Stimulated activated CD8-positive, alpha-beta memory T cell treated with anti-CD3 and anti-CD28 coated beads, Interleukin-4, amount 100 ng/mL, for 4 hours (primary cell): ENCODE measurements at places on chromosomes 1 and 21.

- DNase-seq = no peak
Measured at GRCh38 chr1:8482979-8483381, 165.1 kb downstream of the SLC45A1 start.

DNA sequence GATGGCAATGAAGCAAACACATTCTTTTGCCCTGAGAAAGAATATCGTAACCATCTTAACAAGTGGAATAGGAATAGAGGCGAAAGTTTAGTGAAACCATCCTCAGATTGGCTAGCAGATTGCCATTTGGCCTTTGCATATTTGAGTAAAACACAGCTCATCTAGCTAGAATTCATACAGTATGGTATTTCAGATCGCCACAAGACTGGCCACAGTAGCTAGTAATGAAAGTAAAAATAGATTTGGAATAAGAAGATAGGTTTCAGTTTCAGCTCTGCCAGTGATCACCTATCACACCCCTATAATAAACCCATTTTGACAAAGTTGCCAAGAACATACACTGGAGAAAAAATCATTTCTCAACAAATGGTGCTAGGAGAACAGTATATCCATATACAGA is 294.9 kb downstream of the LRRIQ3 start:
- DNase-seq = no peak

DNA sequence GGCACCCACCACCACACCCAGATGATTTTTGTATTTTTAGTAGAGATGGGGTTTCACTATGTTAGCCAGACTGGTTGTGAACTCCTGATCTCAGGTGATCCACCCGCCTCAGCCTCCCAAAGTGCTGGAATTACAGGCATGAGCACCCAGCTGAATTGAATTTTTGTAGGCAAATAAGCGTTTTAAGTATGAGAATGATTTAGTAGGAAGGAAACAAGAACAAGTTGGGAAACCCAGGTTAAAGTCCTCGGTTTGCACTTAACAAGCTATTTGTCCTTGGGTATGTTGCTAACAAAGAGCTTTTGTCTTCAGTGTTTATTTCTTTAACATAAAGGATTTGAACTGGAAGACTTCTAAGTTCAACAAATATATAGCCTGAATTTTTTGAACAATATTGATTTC is 23.9 kb downstream of the BTF3L4 start:
- no peak for DNase-seq

DNA sequence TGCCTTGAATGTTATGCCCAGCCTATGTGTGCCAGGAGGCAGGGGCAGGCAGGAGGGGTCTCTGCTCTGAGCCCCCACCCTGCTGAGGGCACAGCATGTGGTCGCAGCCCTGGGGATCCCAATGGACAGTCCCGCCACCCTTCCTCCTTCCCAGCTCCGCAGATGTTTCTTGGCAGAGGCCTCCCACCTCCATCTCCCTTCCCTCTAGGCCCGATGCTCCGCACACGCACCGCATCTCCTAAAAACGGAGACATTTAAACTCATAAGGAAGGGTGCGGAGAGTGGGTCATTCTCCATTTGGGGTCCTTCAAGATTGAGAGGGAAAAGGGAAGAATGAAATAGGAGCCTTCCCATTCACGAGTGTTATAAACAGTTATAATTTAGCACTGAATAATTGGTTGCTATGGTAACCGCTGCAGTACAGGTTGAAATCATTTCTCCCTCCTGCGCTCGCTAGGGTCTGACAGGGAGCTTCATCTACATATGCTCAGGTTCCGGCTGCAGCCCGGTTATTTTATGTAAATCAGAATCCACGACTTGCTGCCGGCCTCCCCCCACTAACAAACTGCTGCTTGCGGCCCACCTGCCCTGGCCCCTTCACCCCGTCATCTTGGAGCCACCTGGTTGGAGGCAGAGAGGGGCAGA is 16.0 kb downstream of the CHD5 start:
- no peak for DNase-seq

GRCh38 chr1:87644033-87644578 is 315.4 kb downstream of the LMO4 start:
- no peak for DNase-seq

DNA sequence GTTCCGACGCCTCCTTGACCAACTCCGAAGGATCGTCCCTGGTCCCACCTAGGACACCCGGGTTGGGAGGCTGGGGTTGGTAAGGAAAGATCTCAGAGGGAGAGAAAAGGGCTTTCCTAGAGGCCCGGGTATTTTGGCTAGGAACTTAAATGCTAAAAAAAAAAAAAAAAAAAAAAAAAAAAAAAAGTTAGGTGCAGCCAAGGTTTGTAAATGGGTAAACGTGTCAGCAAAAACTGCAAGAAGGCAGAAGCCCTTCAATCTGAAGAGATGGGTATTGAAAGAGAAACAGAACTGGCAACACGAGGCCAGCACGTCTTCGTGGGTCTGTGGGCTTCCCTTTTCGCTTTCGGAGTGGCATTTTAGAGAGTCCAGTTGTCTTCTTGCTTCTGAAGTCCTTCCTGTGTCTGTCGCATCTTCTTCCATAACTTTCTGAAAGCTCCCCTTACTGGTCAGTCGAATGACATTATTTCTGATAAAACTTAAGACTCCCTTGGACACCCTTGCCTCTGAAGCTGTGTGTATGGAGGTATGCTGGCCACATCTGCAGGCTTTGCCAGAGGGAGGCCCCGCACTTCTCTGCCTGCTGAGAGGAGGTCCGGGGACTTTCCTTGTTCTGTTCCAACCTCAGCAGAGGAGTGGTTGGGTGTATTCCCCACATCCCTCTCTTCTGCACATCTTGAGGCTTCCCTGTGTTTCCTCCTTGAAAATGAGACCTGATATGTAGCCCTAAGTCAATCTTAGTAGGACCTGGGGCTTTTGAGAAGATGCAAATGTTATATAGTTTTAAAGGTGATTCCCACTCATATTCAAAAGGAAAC is 745 bp downstream of the RCSD1 start:
- DNase-seq = no peak

DNA sequence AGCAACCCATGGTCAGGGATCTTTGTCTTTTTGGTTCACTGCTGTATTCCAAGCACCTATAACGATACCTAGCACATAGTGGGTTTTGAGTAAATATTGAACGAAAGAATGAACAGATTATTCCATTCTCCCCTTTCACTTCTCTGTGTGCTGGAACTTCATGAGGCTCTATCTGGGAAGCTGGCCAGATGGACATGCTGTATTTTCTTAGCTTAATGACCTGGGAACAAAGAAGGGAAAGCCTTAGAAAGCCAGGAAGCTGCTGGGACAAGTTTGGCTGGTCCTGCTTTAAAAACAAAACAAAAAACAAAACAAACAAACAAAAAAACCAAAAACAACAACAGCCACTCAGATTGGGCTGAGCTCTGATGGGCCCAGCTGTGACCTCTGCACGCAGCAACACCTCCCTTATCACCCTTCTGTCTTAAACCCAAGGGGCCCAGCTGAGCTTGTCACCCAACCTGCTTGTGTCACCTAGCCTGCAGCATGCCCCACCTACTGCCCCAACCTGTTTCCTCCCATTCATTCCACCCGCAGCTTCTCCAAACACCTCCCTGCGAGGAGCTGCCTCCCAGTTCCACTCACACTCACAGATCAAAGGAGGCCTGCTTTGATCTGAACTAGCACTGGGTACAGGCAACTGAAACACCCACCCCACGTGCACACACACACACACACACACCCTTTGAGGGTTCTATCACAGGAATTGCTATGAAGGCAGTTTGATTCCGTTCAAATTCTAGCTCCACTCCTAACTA is 37.1 kb downstream of the SLC30A1 start:
- DNase-seq = no peak

- DNase-seq = no peak
Measured at GRCh38 chr1:198959032-198959431, 320.2 kb downstream of the PTPRC start.

- DNase-seq = no peak
Measured at GRCh38 chr1:91099746-91100621, 78.1 kb upstream of the ZNF644 start.

DNA sequence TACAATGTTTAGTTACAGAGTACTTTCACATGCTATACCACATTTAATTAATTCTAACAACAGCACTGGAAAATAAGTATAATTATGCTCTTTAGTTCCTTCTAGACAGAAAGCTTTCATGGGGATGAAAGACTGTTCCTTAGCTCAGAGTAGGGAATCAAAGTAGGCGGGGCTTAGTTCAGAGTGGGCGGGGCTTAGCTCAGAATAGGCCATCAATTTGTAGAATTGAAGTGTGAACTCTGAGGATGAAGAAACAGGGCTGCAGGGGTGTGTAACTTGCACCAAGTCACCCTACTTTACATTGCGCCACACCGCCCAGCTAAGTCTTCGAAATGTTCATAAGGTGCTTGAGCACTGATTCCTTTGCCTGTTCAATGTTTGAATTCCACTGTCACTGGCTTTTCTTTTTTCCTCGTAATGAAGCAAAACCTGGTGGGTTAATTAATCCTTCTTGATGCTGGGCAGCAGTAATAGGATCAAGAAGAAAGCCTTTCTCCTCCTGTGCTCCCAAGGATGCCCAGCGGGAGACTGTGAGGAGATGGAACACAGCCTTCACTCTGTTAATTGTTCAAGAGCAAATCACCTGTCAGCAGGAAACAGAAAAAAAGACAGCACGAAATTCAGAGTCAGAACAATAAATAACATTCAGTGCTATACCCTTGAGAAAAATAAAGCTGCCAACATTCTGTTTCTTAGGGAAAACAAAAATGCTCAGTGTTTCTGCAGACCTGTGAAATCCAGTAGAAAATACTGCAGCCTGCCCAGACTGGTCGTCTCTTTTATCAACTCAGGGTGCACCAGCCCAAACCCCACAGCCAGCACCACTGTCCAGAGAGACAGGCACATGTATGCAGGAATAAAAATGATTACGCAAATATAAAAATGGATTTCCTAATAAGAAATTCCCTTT is 66.5 kb upstream of the CAMK1G start:
- DNase-seq = no peak

DNA sequence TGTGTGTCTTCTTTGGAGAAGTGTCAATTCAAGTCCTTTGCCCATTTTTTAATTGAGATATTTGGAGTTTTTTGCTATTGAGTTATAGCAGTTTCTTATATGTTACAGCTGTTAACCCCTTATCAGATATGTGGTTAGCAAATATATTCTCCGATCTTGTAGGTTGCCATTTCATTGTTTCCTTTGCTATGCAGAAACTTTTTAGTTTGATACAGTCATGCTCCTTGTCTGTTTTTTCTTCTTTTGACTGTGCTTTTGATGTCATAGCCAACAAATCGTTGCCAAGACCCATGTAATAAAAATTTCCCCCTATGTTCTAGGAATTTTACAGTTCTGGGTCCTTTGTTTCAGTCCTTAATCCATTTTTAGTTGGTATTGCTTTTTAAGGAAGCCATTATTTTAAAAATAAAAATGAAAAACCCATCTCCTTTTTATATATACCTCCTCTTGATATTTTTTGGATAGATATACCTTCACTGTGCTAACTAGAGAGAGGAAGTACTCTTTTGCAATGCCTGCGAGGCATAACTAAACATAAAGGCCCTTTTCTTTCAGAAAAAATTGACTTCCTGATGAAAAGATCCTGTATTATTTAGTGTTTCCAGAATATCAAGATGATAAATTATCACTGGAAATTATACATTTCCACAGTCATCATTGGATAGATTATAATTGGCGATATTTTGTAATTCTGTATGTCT is 127.8 kb downstream of the HS2ST1 start:
- DNase-seq = no peak

GRCh38 chr1:109767637-109768334 is 4.1 kb upstream of the EPS8L3 start:
- no peak for DNase-seq

DNA sequence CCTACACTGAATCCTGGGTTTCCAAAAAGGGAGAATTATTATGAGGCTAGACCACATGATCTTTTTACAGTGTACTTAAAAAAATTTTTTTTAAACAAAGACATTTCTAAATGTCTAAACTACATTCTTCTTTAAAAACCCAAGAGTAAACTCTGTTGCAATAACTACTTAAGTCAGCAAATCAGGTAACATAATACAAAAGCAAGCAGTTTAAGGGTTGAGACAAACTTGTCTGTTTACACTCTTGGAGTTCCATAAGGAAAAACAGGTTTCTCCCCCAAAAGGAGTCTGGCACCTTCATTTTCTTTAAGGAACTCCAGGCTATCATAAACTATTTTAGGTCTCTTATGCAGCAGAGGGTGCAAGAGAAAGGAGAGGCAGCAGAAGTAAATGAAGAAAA is 12.5 kb upstream of the ANKRD45 start:
- DNase-seq = no peak

DNA sequence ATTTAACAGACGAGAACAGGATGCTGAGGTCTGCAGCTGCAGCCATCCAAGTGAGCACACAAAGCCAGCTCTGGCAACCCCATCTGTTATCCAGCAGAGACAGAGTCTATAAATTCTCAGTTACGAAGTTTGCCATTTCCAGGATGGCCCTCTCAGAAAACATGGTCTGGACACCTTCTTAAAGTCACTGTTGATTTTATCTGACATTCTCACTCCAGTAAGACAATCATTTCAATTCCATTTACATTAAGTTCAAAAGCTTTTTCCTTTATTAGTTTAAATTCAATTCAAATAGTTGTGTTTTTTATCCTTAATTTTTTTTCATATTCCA is 125.5 kb downstream of the DMRTB1 start:
- no peak for DNase-seq

DNA sequence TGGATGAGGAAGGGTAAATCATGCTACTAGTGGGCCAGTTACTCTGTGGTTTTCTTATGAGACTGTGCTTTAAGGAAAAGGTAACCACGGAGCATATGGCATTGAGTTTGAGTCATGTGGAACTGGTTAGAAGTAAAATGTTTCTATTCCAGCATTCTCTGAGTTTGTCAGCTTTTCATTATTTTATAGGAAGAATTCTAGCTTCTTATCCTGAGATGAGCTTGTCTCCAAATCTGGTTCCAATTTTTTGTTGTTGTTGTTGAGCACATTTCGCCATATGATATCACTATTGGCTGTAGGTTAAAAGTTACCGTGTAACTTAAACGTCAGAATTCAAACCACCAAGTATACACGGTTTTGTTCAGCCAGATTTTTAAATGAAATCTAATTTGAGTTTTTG is 69.9 kb downstream of the ATF6 start:
- no peak for DNase-seq

DNA sequence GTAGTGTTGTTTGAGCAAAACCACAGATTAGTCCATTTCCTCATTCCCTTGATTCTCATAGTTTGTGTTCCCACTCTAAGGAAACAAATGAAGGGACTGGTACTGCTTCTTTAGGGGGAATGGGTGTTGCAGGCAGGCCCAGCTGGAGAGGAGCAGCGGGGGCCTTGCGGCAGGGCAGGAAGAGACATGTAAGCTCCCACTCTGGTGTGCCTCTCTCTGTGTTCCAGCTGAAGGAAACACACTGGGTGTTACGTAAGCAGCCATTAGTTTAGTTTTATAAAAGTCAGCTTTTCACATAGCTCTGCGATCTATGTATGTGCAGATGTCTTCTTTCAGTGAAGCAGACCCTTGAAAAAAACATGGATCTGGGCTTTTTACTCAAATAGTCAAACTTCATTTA is 99.5 kb downstream of the CACHD1 start:
- no peak for DNase-seq

- no peak for DNase-seq
Measured at GRCh38 chr1:110384581-110385321, 6.1 kb downstream of the SLC16A4 start.
